ENCODE measurements at places on chromosomes 3 and 15.

GRCh38 chr3:27387625-27388024 lies 18.4 kb upstream of the NEK10 start:
- no peak for DNase-seq

- no peak for DNase-seq
Measured at GRCh38 chr15:27744641-27745040, 354.5 kb downstream of the OCA2 start.

- DNase-seq = no peak
Measured at GRCh38 chr3:53065841-53066480, 20.1 kb upstream of the SFMBT1 start.

- no peak for DNase-seq
Measured at GRCh38 chr15:94253742-94254141, 22.4 kb downstream of the MCTP2 start.

DNA sequence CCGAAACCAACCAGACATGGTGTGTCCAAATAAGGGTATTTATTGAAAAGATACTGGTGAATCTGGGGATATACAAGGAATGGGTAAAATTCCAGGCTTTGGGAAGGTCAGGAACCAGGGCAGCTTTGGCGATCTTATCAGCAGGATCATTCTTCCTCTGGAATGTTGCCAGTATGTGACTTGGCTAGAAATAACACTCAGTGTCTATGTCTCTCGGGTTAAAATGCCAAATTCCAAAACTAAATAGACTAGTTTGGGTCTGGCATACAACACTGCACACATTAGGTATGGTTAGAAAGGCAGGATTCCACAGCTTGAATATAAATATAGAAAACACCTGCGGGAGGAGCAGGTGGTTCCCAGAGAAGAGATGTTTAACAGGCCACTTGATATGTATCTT lies 220.2 kb upstream of the CD96 start:
- DNase-seq = no peak

Measured in stimulated activated CD4-positive, alpha-beta T cell treated with anti-CD3 and anti-CD28 coated beads, Interleukin-1b, Interleukin-23, amount 100 ng/mL, for 1 hour (primary cell).